ENCODE measurements at places on chromosomes 13 and 19. TPM values are rescaled to one million over a fixed set of nuclear protein-coding genes. Genes with fewer than 3 reads are reported as not detected.

The SBK3 gene
- total RNA-seq: 0.07 TPM

The CEACAM4 gene
- not detected for total RNA-seq

The CGB1 gene
- not detected for total RNA-seq

The UBE2M gene
- total RNA-seq: 47.2 TPM

The UGGT2 gene
- 110 TPM for total RNA-seq

Data from smooth muscle cell of the pulmonary artery (primary cell).